CD8-positive, alpha-beta memory T cell (primary cell): ENCODE measurements at places on chromosomes 6 and 20. TPM values are rescaled to one million over a fixed set of nuclear protein-coding genes. Genes with fewer than 3 reads are reported as not detected.

The SEL1L2 gene
- total RNA-seq: not detected

The ETV7 gene
- total RNA-seq: 0.61 TPM

The SPATA25 gene
- total RNA-seq: 0.98 TPM

The METTL24 gene
- not detected for total RNA-seq

The ABHD16B gene
- total RNA-seq: not detected

The GDAP1L1 gene
- total RNA-seq: not detected

The ESR1 gene
- total RNA-seq: not detected

The GPLD1 gene
- 0.64 TPM for total RNA-seq

The TOMM6 gene
- 399 TPM for total RNA-seq

The ENPP1 gene
- total RNA-seq: 2.2 TPM

The MLN gene
- total RNA-seq: not detected

The CALHM4 gene
- total RNA-seq: not detected

The ARMH2 gene
- total RNA-seq: 0.55 TPM

- H3K36me3 ChIP-seq: no peaks in the 10 kb centered on the region
- H3K4me1 ChIP-seq: no peaks in the 10 kb centered on the region
These were observed 78.2 kb downstream of the TSHZ2 start for GRCh38 chr20:53050338-53050737.

DNA sequence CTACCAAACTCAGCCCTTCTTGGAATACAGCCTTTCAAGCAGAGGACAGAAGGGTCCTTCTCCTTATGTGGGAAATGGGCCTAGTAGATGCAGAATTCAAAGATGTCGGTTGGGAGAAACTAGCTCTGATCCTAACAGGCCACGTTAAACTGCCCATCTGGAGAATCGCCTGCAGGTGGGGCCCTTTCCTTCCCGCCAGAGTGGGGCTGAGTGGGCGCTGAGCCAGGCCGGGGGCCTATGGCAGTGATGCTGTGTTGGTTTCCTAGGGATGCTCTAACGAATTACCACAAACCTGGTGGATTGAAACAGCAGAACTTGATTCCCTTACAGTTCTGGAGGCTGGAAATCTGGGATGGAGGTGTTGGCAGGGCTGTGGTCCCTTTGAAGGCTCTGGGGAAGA, 9.1 kb downstream of the MAPK13 start:
- H3K4me1 ChIP-seq: peaks cover 5% of the 10 kb centered on the region
- H3K36me3 ChIP-seq: peaks cover 15% of the 10 kb centered on the region
- H3K27ac ChIP-seq: no peak overlapping the region
- DNase-seq: no peak
- H3K4me3 ChIP-seq: no peak overlapping the region
- no peaks in the 10 kb centered on the region for H3K27me3 ChIP-seq

- H3K27me3 ChIP-seq: no peaks in the 10 kb centered on the region
- no peak overlapping the region for H3K4me3 ChIP-seq
- no peak for DNase-seq
These were observed 25.8 kb upstream of the RNGTT start for GRCh38 chr6:88989215-88989614.

GRCh38 chr6:53178837-53179432, 30.3 kb upstream of the GCM1 start:
- H3K36me3 ChIP-seq: no peaks in the 10 kb centered on the region
- no peak overlapping the region for H3K4me3 ChIP-seq
- DNase-seq: no peak
- H3K27me3 ChIP-seq: no peaks in the 10 kb centered on the region
- H3K4me1 ChIP-seq: no peaks in the 10 kb centered on the region
- no peak overlapping the region for H3K27ac ChIP-seq

DNA sequence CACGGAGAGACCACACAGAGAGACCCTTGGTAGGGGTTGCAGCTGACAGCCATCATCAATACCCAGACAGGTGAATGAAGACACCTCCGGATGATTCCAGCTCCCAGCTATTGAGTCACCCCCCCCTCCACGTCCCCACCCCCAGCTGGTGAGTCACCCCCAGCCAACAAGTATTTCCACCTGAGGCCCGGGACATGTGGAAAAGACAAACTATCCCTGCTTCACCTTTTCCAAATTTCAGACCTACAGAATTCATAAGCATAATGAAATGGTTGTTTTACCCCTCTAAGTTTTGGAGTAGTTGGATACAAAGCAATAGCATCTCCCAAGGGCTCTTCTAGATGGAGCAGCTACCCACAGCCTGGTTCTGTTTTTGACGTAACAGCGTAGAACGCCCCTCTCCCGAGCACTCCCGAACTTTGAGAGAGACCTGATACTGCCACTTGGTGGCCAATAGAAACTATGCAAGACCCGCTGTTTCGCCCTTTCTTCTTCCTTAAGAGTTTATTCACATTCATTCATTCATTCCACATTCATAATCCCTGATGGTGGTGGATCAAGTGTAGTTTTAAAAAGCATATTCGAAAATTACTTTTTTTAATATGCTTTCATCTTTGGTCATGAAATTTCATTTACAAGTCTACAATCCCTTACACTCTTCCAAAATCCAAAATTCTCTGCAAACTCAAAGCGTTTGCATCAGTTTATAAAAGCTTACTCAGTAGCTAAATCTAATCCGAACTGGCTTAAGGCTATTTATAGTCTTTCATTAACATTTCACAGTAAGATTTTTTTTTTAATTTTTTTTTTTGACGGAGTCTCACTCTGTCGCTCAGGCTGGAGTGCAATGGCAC, 15.1 kb upstream of the PPP1R16B start:
- peaks cover 5% of the 10 kb centered on the region for H3K4me1 ChIP-seq
- no peak overlapping the region for H3K4me3 ChIP-seq
- no peaks in the 10 kb centered on the region for H3K27me3 ChIP-seq
- no peak overlapping the region for H3K27ac ChIP-seq

DNA sequence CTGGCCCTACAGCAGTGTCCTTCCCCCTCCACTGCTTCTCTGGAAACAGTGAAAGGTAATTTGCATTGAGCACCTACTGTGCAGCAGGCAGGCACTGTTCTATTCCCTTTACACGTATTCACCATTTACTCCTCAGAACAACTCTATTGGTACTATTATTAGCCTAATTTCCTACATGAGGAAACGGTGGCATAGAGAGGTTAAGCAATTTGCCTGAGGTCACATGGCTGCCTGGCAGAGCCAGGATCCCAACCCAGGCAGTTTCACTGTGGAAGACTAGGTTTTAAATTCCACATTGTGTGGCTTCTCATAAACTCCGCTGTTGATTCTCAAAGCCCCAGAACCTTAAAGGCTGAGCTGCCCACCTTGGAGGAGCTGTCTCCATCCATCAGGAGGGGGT, 72.7 kb downstream of the CLIC5 start:
- no peak overlapping the region for H3K27ac ChIP-seq
- DNase-seq: no peak
- no peak overlapping the region for H3K4me3 ChIP-seq
- H3K36me3 ChIP-seq: no peaks in the 10 kb centered on the region
- H3K27me3 ChIP-seq: no peaks in the 10 kb centered on the region
- no peaks in the 10 kb centered on the region for H3K4me1 ChIP-seq

DNA sequence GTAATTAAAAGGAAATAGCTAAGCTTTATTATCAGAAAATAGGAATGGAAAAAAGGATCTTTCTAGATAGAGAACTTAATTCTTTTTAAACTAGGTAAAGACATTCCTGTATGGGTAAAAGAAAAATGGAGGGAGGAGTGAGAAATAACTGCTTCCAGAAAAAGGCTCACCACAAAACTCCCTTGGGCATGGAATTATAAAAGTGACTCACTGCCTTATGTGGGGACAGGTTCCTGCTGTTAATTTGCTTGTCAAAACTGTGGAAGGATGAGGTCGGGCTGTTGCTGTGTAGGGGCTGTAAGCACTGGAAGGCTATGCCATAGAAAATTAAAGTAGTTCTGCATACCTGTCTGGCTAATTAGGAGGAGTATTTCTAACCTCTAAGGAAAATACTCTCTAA, 158.7 kb downstream of the UBE3D start:
- H3K36me3 ChIP-seq: no peaks in the 10 kb centered on the region
- H3K4me3 ChIP-seq: no peak overlapping the region
- H3K27ac ChIP-seq: no peak overlapping the region
- no peaks in the 10 kb centered on the region for H3K4me1 ChIP-seq
- no peaks in the 10 kb centered on the region for H3K27me3 ChIP-seq

DNA sequence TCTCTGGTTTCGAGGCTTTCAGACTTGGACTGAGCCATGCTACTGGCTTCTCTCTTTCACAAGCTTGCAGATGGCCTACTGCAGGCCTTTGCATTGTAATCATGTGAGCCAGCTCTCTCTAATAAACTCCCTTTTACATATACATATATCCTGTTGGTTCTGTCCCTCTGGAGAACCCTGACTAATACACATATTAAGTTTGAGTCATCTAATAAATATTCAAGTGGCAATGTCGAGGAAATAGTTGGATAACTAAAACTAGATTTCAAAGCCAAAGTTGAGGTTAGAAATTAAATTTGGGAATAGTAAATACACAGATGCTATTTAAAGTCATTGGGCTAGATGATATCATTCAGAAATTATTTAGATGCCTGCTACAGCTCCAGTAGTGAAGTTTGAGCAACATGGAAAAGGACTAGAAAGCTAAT, 1343.4 kb downstream of the GRIK2 start:
- H3K27me3 ChIP-seq: no peaks in the 10 kb centered on the region
- no peaks in the 10 kb centered on the region for H3K36me3 ChIP-seq
- no peaks in the 10 kb centered on the region for H3K4me1 ChIP-seq

DNA sequence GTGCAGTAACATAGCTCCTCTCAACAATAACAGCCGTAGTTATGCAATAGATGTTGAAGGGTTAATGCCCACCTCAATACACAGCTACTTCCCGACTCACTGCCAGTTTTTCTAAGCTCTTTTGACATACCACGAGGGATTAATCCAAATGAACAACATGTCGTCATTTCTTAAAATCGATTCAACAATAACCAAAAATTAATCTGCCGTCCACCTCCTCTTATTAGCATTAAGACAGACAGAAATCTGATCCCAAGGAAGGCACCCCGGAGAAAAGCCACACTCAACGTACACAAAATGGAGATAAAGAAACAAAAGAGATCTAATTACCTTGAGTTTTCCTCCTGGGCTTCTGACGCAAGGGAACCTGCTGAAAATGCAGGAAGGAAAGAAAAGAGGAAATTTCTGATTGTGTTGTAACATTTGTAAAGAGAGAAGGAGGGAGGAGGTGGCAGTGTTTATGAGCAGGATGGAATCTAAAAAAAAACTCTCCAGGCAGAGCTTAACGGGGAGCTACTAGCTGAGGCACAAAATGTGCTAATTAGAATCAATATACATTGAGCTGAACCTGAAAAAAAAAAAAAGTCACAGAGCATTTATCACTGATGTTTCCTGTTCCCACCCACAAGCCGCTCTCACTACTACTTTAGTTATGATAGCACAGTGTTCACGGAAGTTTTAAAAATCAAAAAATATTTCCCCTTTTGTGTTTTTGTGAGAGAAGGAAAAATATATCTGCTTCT, 109.3 kb downstream of the IPCEF1 start:
- peak; percentile 60 for DNase-seq
- peak overlapping the region; percentile 87 for H3K4me3 ChIP-seq
- no peaks in the 10 kb centered on the region for H3K27me3 ChIP-seq
- no peaks in the 10 kb centered on the region for H3K36me3 ChIP-seq
- peak overlapping the region; percentile 72 for H3K27ac ChIP-seq

GRCh38 chr6:137495703-137496336, 1.6 kb upstream of the OLIG3 start:
- H3K4me1 ChIP-seq: peaks cover 55% of the 10 kb centered on the region
- H3K36me3 ChIP-seq: no peaks in the 10 kb centered on the region
- H3K27ac ChIP-seq: no peak overlapping the region
- DNase-seq: no peak
- peaks cover 84% of the 10 kb centered on the region for H3K27me3 ChIP-seq
- H3K4me3 ChIP-seq: no peak overlapping the region

GRCh38 chr6:15257357-15258132, 11.7 kb downstream of the JARID2 start:
- no peak overlapping the region for H3K27ac ChIP-seq
- no peak for DNase-seq
- H3K4me3 ChIP-seq: no peak overlapping the region
- H3K4me1 ChIP-seq: peaks cover 54% of the 10 kb centered on the region
- no peaks in the 10 kb centered on the region for H3K27me3 ChIP-seq

- H3K27me3 ChIP-seq: no peaks in the 10 kb centered on the region
- no peak for DNase-seq
- H3K36me3 ChIP-seq: peaks cover 9% of the 10 kb centered on the region
- H3K4me1 ChIP-seq: no peaks in the 10 kb centered on the region
These were observed 90.2 kb downstream of the ANKS1A start for GRCh38 chr6:34979218-34979617.

GRCh38 chr6:129583866-129584265, 126.1 kb downstream of the ARHGAP18 start:
- H3K27me3 ChIP-seq: no peaks in the 10 kb centered on the region
- H3K27ac ChIP-seq: no peak overlapping the region
- no peaks in the 10 kb centered on the region for H3K36me3 ChIP-seq
- no peak for DNase-seq
- no peaks in the 10 kb centered on the region for H3K4me1 ChIP-seq
- no peak overlapping the region for H3K4me3 ChIP-seq

DNA sequence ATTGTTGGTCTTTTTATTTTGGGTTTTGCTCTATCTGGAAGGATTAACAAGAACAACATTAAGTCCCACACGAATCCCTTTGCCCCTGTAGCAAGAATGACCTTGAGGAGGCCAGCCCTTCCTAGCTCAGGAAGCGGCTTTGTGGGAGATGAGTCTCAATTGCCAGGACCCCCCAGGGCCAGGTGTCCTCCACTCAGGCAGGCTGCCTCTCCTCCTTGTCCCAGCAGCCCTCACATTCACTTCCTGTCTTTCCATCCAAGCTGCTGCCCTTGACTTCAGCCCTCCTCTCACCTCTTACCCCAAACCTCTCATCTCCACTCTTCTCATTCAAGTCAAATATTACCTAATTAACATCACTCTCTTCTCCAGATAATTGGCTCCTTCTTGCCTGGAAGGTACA, 22.6 kb upstream of the SYNDIG1 start:
- H3K4me1 ChIP-seq: no peaks in the 10 kb centered on the region
- no peak overlapping the region for H3K27ac ChIP-seq
- no peak for DNase-seq

- peaks cover 14% of the 10 kb centered on the region for H3K36me3 ChIP-seq
- H3K4me1 ChIP-seq: peaks cover 31% of the 10 kb centered on the region
- peak overlapping the region; percentile 90 for H3K4me3 ChIP-seq
- peak overlapping the region; percentile 99 for H3K27ac ChIP-seq
- peak; percentile 84 for DNase-seq
- no peaks in the 10 kb centered on the region for H3K27me3 ChIP-seq
These were observed 878 bp upstream of the PNRC1 start for GRCh38 chr6:89079511-89080234.

- H3K27me3 ChIP-seq: no peaks in the 10 kb centered on the region
- peak within 1 kb of the TSS; percentile 54 for H3K4me3 ChIP-seq
- H3K4me1 ChIP-seq: peaks cover 8% of the 10 kb centered on the region
- no peaks in the 10 kb centered on the region for H3K36me3 ChIP-seq
These were observed at the start of gene SDC4 for GRCh38 chr20:45347936-45348778. Gene SDC4 (minus strand): TSS chr20:45348424. CDS start chr20:45348384, 40 bp downstream.

- DNase-seq: no peak
- no peak overlapping the region for H3K4me3 ChIP-seq
- no peaks in the 10 kb centered on the region for H3K27me3 ChIP-seq
- peaks cover 33% of the 10 kb centered on the region for H3K4me1 ChIP-seq
These were observed 253.7 kb downstream of the TMEM242 start for GRCh38 chr6:157069585-157069984.

- no peak overlapping the region for H3K27ac ChIP-seq
- H3K27me3 ChIP-seq: no peaks in the 10 kb centered on the region
- no peak overlapping the region for H3K4me3 ChIP-seq
These were observed 24.2 kb downstream of the ANKEF1 start for GRCh38 chr20:10059006-10059405.
